ENCODE measurements at places on chromosomes 13 and 19. TPM values are rescaled to one million over a fixed set of nuclear protein-coding genes. Genes with fewer than 3 reads are reported as not detected.

DNA sequence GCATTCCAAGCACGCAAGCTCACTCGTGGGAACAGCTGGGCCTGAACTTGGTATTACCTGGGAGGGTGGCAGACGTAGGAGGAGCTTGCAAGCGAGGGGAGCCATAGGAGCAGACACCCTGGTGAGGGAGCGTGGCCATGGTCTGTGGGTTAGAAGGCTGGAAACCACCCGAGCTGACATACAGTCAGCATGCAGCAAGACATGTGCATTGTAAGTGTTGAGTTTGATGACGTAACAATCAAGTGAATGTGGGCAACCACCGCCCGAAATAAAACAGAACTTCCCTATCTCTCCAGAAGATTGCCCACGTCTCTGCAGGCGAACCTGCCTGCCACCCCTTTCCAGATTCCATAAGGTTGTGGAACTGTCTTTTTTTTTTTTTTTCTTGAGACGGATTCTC lies 26.8 kb downstream of the UBXN6 start:
- DNase-seq = no peak

GRCh38 chr19:11377237-11377636 lies 2.8 kb downstream of the SWSAP1 start:
- DNase-seq = peak; percentile 61

DNA sequence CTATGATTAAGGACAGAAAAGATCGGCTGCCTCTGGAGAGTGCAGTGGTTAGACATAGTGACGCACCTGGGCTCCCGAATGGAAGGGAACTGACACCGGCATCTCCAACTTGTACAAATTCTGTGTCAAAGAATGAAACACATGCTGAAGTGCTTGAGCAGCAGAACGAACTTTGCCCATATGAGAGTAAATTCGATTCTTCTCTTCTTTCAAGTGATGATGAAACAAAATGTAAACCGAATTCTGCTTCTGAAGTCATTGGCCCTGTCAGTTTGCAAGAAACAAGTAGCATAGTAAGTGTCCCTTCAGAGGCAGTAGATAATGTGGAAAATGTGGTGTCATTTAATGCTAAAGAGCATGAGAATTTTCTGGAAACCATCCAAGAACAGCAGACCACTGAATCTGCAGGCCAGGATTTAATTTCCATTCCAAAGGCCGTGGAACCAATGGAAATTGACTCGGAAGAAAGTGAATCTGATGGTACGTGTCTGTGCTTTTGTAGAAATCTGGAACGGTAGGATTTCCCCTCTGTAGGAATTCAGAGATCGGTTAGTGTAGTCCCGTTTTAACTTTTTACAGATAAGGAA lies 16.9 kb downstream of the ERCC5 start:
- no peak for DNase-seq

The RXFP2 gene
- total RNA-seq = not detected

- DNase-seq = no peak
Observed at GRCh38 chr13:82802528-82802927, 1079.7 kb downstream of the SLITRK1 start.

DNA sequence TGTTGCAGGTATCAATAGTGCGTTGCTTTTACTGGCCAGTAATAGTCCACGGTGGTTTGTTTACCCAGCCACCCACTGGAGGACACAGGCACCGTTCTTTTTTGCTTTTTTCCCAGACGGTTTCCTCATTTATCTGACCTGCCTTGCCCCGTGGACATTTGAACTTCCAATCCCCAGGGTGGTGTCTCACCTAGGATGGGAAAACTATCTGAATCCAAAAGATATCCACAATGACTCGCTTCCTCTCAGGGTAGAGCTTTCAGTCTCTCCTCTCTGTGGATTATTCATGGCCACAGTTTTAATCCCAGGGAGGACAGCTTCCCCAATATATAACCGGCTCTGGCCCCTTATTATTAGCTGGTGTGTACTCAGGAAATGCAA lies 170.8 kb downstream of the FOXO1 start:
- no peak for DNase-seq

The IPO5 gene
- 77.8 TPM for total RNA-seq

The DPF1 gene
- total RNA-seq = 0.26 TPM

The ZNF534 gene
- 0.31 TPM for total RNA-seq

The IZUMO4 gene
- total RNA-seq = 0.89 TPM

The ZNF765 gene
- 4.9 TPM for total RNA-seq

The ZNF382 gene
- 12.1 TPM for total RNA-seq

The HRC gene
- total RNA-seq = 480 TPM

The GJB6 gene
- total RNA-seq = not detected

GRCh38 chr13:48819899-48820298 lies 155.8 kb upstream of the FNDC3A start:
- no peak for DNase-seq

The TGFB1 gene
- total RNA-seq = 31.5 TPM

The VSTM2B gene
- total RNA-seq = not detected

DNA sequence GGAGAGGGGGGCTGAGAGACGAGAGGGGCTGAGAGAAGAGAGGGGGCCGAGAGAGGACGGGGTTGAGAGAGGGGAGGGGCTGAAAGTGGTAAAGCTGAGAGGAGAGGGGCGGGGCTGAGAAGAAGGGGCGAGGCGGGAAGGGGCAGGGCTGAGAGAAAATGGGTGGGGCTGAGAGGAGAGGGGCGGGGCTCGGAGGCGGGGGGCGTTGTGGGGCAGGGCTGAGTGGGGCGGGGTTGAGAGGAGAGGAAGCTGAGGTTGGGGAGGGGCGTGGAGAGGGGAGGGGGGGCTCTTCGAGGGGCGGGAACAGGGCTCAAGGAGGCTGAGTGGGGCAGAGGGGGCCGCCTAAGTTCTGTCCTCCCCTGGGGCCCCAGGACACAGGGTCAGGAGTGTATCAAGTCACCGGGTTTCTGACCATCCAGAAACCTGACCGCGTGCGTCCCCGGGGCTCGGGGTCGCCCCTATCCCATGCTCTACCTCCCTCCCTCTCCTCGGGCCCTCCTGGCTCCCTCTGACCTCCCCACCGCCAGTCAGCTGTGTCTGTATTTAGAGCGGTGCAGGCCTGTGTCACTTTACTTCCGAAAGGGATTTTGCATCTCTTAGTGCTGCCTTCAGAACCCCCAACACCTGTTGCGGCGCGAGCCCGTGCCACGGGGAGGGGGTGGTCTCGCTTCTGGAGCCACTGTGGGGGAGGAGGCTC lies 38.6 kb upstream of the SEMA6B start:
- peak; percentile 61 for DNase-seq

GRCh38 chr13:41722684-41723535 lies 238.0 kb downstream of the VWA8 start:
- no peak for DNase-seq

The OR1I1 gene
- not detected for total RNA-seq

DNA sequence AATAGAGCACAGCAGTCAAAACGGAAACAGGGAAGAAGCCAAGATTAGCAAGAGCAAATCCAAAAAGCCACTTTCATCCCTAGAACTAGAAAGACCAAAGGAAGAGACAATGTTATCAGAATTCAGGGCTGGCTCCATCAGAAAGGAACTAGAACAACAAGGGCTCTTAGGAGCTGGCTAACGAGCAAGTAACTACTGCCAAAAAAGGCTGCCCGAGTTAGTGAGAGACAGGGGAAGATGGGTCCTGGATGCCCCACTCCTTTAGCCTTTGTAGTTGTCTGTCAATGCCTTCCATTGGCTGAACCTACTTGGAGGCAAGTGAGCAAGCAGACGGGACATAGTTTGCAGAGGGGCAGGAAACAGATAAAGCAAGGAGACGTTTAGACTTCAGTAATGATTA lies 240.4 kb downstream of the KLF12 start:
- DNase-seq = no peak

The PSG3 gene
- not detected for total RNA-seq

DNA sequence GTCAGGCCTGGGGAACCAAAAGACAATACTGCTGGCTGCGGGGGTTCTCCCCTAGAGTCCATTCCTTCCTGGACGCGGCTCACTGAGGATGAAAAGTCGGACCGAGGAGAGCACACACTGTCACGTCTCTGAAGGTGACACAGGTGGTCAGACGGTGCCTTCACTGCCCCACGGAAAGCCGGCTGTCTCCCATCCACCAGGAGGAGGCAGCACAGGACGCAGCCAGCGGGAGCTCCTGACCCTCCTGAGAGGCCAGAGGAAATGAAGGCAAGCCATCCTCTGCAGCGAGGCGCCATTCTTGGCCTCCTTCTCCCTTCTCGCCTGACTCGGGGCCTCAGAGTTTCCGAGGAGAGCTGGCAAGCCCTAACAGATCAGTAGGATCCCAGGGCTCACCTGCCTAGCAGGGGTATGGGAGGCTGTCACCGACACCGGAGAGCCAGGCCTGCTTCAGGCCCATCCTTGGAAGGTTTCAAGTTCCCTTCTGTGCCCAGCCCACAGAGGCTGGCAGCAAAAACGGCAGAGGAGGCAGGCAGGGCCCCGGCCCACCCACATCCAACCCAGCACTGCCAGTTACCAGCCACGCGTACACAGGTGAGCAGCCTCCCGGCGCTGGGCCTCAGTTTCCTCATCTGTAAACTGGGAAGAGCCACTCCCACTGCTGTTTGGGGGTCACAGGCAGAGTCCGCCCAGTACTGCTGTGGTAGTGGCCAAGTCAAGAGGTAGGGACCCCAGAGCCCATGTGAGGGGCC lies 4.5 kb downstream of the REXO1 start:
- no peak for DNase-seq

GRCh38 chr13:91762957-91763356 lies 364.5 kb downstream of the GPC5 start:
- no peak for DNase-seq

DNA sequence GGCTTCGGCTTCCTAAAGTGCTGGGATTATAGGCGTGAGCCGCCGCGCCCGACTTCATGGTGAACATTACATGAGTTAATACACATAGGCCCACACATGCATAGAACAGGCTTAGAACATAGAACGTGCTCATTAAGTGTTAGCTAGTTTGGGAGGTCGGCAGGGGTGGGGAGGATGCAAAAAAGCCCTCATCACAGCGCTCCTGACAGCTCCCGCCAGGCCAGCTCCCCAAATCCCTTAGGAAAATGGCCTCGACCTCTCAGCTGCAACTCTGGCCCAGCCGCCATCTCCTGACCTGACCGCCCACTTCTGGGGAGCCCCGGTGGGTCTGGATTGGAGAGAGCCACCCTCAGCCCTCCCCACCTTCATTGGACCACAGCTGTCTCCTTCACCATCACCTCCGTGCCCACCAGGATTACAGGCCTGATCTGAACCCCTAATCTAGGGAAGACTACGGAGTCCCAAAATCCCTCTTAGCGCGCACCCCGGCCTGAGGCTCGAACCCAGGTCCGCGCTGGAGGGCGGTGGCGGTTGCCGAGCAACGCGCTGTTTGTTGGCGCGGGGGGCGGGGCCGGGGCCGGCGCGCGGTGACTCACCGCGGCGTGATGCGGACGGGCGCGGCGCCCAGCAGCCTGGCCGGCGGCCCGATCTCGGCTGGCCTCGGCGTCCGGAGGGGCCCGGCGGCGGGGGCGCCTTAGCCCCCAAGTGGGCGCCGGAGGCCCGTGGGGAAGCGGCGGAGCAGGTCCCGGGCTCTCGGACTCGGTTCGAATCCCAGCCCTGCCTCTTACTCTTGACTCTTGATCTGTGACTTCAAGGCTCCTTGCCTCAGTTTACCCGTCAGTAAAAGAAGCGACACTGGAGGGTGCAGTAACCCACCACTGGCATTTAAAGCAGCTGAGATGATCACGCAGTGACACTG lies 26.7 kb upstream of the NANOS3 start:
- DNase-seq = peak; percentile 89

The NOSIP gene
- 43.6 TPM for total RNA-seq

GRCh38 chr13:44425815-44426078 lies 52.1 kb downstream of the SERP2 start:
- DNase-seq = no peak

DNA sequence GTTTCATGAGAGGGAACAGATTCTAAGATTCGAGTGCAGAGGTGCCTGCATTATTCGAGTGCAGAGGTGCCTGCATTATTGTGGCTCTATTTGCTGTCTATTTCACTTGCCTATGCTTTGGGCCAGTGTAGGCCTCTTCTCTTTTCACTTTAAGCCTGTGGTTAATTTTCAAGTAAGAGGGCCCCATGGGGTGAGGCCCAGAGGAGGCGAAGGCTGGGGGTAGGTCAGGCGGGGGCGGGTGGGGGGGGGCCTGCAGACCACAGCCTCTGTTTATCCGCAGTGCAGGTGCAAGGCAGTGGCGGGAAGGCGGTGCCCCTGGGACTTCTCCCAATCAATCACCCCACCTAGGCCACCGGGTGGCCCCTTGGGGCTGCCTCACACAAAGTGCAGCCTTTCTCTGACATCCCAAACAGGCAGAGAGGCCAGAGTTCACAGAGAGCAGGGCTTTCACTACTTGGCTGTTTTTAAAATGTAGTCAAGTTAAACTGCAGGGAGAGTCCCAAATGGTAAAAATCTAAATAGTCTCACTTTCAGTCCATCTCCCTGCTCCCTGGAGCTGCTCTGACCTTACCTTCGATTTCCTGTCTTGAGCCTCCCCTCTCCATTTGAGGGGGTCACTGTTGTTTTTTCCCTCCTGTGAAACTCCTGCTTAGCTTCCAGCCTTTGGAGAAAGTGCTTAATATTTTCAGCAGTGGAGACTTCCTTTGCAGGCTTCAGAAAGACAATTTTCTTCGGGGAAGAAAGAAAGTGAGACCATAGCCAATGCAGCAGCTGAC lies 249.0 kb downstream of the DLEU7 start:
- no peak for DNase-seq

DNA sequence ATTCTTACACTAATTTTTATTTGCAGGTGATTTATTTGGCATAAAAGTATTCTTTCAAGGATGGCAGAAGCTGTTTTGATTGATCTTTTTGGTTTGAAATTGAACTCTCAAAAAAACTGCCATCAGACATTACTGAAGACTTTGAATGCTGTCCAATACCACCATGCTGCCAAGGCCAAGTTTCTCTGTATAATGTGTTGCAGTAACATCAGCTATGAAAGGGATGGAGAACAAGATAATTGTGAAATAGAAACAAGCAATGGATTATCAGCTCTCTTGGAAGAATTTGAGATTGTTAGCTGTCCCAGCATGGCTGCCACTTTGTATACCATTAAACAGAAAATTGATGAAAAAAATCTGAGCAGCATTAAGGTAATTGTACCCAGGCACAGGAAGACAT lies 1.2 kb downstream of the LACC1 start:
- no peak for DNase-seq

The WDR83 gene
- total RNA-seq = 8.0 TPM

The MAN2B1 gene
- 55.8 TPM for total RNA-seq

The ERICH4 gene
- total RNA-seq = not detected

The MAST1 gene
- 0.37 TPM for total RNA-seq

DNA sequence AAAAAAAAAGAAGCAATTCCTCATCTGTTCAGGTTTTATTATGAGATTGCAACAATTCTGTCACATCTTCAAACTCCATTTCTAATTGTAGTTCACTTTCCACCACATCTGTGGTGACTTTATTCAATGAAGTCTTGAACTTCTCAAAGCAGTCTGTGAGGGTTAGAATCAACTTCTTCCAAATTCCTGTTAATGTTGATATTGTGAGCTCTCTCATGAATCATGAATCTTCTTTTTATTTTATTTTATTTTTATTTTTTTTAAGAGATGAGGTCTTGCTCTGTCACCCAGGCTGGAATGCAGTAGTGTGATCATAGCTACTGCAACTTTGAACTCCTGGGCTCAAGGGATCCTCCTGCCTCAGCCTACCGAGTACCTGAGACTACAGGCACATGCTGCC lies 19.6 kb downstream of the ARHGAP35 start:
- DNase-seq = no peak

- DNase-seq = no peak
Observed at GRCh38 chr19:36497001-36497400, 7.6 kb upstream of the ZNF566 start.

Data from left cardiac atrium (tissue), 4 donors.